ENCODE measurements at places on chromosomes 3 and 15.

- no peak for DNase-seq
Measured at GRCh38 chr15:75028991-75029377, 5.6 kb downstream of the PPCDC start.

GRCh38 chr3:16828815-16829214 lies 55.9 kb upstream of the PLCL2 start:
- peak; percentile 22 for DNase-seq

GRCh38 chr15:38187630-38188313 lies 64.9 kb upstream of the SPRED1 start:
- DNase-seq: no peak

- no peak for DNase-seq
Measured at GRCh38 chr3:4166540-4166939, 136.6 kb upstream of the SETMAR start.

GRCh38 chr3:32525720-32526119 lies 23.1 kb upstream of the CMTM6 start:
- no peak for DNase-seq

DNA sequence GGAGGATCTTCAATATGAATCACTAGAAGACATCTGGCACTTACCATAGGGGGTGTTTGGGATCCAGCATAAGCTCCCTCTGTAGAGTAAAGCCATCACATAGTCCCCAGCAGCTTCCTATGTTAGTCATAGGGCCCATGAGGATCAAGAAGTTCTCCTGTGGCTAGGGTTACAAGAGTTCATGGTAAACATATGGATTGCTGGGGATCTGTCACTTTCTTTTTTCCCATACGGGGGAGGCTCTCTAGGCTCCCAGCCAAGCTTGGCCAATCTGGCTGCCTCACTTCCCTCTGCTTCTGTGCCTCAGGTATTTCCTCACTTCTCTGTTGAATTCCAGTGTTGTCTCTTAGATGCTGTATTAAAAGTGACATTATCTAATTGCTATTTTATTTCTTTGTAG lies 597.9 kb downstream of the PDCD6IP start:
- no peak for DNase-seq

DNA sequence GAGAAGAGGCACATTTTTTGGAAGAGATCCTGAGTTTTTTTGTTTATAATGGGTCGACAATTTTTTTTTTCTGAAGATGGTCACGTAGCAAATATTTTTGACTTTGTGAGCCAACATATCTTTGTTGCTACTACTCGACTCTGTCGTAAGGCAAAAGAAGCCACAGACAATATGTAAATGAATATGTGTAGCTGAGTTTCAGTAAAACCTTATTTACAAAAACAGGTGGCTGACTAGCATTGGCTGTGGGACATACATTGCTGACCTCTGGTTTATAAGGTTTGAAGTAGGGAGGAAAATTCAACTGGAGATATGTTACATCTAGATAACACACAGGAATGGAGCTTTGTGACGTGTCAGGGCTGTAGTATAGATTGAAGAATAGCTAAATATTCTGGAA lies 22.5 kb upstream of the NANOGP8 start:
- no peak for DNase-seq

DNA sequence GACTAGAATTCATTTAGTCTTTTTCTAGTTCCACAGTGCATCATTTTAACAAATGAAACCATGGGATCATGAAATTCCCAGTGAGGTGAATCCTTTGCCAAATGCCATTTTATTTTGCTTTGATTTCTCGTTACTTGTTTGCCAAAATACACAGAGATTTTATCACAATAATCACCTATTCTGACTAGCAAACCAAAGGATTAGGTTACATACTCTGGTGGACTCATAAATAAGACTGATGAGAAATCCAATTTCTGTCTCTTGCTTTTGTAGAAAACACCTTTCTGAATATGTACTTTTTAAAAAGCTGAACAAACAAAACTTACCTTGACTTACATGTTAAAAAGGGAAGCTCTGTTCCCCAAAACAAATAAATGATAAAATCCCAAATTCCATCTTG lies 12.2 kb downstream of the ERC2 start:
- no peak for DNase-seq

DNA sequence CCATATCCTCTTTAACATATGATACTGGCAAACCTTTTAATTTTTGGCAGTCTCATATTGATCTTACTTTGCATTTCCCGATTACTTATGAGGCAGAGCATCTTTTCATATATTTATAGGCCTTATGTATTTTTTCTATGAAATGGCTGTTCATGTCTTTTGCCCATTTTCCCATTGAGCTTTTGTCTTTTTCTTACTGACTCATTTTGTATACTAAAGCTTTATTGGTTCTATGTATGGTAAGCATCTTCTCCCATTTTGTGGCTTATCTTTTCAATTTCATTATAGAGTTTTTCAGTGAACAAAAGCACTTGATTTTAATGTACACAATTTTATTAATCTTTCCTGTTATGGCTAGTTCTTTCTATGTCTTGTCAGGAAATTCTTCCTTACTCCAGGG lies 17.2 kb downstream of the HDGFL3 start:
- DNase-seq: no peak

- DNase-seq: no peak
Measured at GRCh38 chr3:192365571-192365970, 361.8 kb downstream of the FGF12 start.

- no peak for DNase-seq
Measured at GRCh38 chr3:71964170-71964569, 179.2 kb upstream of the PROK2 start.

DNA sequence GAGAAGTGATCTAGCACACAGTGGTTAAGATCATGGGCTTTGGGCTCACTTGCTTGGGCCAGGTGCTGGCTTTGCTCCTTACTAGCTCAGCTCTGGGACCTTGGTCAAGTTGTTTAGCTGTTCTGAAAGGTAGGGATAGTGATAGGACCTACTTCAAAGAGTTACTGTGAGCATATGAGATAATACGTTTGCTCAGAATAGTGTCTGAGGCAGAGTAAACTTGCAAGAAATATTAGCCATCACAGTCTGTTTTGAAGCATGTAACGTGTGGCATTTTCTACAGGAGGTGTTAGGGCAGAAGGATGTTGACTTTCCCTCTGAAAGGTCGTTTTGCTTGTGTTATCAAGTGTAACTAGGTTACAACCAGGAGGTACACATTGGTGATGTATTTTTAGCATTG lies 34.5 kb upstream of the NFKBIZ start:
- no peak for DNase-seq

DNA sequence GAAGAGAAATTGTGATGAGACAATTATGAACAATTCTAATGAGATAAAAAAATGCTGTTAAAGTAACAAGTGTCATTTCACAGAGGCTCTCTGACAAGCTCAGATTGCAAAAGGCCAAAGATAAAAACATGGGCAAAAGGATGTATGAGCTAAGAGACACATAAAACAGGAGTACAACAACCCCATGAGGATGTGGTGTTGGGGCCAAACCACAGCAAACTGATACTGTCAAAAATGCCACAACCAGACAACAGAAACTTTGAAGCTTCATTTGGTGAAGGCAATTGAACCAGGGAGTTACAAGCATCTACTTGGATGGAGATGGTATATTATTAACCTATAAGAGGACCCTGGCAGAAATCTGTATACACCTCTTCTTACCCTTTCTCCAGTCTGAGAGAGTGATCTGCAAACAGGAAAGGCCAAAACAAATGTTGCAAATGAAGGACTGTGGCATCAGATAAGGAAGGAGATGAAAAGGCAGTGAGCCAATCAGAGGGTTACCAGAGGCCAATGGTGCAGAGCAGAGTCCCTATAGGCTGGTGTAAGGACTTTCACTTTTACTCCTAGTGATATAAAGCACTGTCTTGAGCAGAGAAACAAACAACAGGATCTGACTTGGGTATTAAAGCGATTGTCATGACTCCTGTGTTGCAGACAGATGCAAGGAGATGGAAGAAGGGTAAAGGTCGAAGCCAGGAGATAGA lies 659.0 kb downstream of the NTRK3 start:
- DNase-seq: no peak

DNA sequence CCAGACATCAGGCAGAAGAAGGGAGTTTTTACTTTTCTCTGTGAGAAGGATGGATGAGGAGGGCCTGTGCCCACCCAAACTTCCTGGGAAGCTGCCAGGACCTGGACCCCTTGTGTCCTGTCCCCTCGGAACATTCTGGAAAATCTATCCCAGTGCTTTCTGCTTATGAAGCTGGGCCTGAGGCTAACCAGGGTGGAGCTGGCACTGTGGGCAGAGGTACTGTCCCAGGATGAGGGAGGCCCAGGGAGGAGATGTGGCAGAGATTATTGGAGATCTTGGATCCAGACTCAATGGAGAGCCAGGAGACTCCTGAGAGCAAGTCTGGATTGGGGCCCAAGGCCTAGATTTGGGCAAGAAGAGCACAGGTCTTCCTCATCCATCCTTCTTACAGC lies 44.4 kb downstream of the SPSB4 start:
- DNase-seq: no peak

DNA sequence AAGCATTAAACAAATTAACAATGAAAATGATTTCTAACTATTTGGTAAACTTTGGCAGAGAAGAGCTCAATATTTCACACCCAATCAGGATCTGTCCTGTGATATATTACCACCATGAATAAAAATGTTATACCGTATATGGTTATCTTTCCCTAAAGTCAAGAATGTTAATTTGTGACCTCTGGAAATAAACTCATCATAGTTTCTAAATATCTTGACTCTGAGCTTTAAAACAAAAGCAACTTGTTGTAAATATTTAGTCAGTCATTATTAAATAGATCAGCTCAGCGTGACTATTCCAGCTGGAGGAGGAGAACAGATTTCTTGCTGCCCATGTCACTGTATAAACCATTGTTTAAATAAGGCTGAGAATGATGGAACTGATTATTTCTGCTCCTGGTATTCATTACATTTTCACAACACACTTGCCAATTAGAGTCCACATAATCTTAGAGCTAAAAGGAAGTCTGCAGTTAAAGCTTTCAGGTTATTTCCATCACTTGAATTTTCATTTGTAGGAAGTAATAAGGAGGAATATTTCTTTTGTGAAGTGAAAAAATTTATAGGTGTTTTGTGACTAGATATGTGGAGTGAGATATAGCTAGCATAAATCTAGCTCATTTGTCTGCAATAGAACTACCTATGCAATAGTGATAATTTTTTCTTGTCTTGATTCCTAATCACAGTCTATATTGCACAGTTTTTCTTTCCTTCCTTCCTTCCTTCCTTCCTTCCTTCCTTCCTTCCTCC lies 106.5 kb upstream of the P2RY1 start:
- DNase-seq: no peak

- no peak for DNase-seq
Measured at GRCh38 chr3:20776692-20777091, 590.7 kb upstream of the SGO1 start.

- DNase-seq: no peak
Measured at GRCh38 chr3:48398701-48399386, 26.8 kb downstream of the FBXW12 start.

DNA sequence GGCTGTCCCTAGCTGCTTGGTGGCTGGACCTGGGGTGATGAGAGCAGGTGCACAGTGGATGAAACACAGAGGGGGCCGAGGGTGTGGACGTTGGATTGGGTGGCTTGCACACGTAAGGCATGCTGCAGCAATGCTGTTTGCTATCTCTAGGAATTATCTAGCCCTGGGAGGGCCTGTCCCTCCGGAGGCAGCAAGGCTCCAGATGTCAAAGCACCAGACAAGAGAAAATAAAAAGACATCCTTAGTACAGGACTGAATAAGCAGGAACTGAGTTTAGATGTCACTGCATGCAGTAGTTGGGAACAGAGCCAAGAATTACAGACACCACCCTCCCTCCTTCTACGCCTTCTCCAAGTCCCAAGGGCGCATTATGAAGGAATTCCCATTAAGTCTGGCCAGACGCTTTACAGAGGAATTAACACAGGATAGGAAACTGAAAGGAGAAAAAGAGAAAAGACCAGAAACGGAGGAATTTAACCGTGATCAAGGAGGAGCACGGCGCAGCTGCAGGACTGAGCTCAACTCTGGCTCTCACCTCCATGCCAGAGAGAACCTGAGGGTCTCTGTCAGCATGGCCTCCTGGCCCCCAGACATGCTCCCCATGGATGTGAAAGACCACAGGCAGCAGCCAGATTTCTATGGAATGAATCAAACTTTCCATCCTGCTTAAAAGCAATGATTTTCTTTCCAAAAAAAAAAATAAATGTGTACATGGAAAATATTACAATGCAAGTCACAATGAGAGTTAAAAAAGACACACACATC lies 13.8 kb downstream of the ATP10A start:
- DNase-seq: no peak

- DNase-seq: no peak
Measured at GRCh38 chr3:18885612-18886011, 262.7 kb upstream of the KCNH8 start.

DNA sequence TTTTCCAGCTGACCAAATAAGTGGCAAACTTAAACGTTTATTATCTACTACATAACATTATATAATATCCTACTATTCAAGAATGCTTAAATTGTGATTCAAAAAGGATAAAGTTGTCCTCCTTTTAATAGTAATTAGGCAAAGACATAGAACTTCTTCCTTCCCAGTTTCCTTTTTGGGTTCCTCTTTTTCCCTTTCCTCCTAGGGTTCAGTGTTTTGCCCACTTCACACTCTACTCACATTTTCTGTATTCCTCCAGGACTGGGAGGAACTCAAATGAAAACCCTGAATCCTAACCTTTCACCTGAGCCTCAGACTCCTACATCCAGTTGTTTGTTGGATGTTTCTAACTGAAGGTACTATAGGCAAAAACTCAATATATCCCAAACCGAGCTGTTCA lies 132.5 kb downstream of the PEAK1 start:
- no peak for DNase-seq

DNA sequence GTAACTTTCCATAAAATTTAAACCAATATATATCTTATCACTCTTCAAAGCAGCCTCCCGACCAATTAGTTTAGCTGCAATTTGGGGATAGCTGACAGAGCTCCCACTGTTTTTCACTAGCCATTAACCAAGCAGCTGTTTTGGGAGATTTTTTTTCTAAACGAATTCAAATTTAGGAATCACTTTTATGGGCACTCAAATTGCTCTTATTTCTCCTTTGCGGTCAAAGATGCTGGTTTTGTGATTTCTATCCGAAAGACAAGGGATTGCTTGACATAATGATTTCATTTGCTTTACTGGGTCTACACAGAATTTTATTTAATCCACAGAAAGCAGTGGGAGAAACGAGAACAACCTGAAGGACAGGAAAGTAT lies 505.7 kb upstream of the IL12A start:
- no peak for DNase-seq

DNA sequence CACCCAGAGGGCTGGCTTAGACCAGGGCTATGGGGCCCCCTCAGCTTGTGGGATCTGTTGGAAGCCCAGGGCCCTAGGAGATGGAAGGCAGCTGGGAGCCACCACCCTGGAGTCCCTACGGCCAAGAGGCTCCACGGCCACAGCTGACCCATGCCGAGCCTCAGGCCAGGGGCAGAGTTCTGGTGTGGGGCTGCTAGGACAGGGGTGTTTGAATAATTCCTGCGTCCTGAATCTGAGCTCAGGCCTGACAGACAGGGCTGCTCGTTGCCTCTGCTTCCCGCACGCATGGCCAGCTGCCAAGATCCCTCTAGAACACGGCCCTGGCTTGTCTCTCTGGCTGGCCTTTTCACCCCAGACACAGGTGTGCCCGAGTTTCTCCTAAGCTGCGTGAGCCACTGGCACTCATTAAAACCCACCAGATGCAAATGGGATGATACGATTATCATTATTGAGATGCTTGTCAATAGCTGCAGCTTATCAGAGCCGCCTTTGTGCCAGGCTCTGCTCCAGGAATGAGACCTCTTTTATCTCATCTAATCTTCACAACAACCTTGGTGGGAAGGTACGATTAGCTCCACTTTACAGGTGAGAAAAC lies 70.2 kb downstream of the EFCAB12 start:
- no peak for DNase-seq

GRCh38 chr15:48559285-48559684 lies 86.2 kb downstream of the FBN1 start:
- no peak for DNase-seq

- no peak for DNase-seq
Measured at GRCh38 chr3:172803489-172803888, 53.0 kb downstream of the ECT2 start.

All from natural killer cell (primary cell).